Nephron progenitor cell (in vitro differentiated cells): ENCODE measurements at places on chromosomes 2 and 18.

DNA sequence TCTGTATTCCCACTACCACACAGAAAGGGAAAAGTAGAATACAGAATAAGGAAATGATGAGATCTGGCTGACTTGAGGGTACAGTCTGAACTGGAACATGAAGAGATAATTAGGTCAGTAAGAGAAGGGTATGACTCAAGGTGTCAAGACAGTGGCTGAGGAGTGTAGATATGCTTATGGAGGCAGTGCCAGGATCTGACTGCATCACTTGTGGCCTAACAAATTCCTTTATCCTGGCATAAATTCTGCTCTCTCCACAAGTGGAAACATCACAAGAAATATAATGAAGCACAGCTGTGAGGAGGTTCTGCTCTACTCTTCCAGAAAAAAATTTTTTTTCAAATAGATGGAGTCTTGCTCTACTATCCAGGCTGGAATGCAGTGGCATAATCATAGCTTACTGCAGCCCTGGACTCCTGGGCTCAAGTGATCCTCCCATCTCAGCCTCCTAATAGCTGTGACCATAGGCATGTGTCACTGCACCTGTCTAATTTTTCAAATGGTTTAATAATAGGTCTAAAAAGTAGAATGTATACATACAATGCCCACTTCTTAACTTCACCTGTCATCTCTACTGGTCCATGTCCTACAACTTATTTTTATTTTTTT is 85.3 kb downstream of the C2orf74 start:
- DNase-seq, result no peak

- no peak for DNase-seq
These were observed 48.8 kb downstream of the INHBB start for GRCh38 chr2:120394764-120395163.

DNA sequence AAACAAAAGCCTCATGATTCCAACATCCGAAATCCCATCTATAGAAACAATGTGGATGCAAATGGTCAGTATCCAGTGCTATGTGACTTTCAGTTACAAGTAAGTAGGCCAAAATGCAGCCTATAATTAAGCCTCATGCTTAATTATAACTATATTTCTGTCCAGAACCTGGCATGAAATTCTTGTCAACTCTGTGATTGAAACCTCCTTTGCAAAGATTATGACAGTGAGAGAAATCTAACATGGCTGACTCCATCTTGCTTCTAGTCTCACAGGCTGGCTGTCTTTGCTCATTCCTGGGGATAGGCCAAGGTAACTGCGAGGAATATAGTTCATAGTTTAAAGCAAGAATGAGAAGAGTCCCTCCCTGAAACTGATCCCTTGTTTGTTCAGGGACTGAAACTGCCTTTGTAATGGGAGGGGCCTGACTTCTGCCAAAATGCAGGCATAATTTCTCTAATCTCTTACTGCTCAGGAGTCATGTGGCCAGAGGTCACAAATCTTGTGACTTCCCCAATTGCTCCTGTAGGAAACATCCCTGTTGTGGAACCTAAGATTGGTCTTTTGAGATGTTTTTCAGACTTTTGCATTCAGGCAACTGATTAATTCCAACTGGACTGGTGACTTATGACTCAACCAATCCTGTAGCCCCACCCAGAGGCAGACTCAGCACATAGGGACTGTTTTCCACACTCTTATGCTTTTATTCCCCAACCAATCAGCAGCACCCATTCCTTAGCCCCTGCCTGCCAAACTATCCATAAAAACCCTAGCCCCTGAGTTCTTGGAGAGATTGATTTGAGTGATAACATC is 84.5 kb upstream of the TLK1 start:
- no peak for DNase-seq

DNA sequence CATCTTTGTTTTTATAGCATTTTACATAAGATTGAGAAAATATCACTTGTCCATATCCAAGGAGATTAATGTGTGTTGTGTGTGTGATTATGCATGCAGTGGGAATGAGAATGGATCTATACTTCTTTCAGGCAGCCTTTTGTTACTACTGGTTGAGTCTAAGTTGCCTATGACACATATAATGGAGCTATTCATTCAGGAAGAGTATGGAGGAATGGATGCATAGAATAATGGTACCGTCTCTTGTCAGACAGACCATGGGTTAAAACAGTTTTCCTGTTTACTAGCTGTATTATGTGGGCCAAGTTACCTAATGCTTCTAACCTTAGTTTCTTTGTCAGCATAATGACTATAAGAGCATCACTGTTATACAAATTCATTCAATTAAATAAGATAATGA is 155.4 kb upstream of the KYNU start:
- DNase-seq, result no peak

GRCh38 chr18:12604445-12605007 is 53.4 kb downstream of the SPIRE1 start:
- no peak for DNase-seq

DNA sequence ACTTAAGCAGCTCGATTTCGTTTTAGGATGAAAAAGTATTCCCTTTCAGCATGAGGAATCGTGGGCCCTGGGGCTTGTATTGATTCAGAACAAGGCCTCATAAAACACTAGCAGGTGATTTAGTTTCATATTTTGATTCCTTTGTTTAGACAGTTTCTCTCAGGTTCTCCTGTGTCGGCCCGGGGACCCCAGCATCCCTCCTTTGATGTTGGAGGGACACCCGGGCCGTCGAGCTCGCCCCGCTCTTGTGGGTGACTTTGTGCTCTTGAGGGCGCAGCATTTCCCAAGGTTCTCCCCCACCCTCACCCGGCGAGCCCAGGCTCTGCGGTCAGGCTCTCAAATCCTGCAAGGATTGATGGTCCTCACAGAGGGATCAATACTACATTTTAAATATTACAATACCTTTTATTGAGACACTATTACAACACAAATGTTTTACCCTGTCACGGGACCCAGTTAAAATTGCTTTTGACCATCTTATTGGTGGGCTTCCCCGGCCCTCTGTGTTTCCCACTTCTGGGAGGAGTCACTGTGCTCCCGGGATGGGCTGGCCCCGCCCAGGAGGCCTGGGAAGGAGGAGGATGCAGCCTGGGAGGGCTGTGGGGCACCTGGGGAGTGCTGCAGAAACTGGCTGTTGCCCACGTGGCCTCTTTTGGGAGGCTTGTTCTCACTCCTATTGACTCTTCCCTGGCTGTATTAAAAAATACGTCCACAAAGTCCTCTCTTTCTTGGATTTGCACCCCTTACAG is 222.6 kb downstream of the INSIG2 start:
- no peak for DNase-seq

GRCh38 chr2:58447586-58447985 is 206.5 kb upstream of the FANCL start:
- no peak for DNase-seq

DNA sequence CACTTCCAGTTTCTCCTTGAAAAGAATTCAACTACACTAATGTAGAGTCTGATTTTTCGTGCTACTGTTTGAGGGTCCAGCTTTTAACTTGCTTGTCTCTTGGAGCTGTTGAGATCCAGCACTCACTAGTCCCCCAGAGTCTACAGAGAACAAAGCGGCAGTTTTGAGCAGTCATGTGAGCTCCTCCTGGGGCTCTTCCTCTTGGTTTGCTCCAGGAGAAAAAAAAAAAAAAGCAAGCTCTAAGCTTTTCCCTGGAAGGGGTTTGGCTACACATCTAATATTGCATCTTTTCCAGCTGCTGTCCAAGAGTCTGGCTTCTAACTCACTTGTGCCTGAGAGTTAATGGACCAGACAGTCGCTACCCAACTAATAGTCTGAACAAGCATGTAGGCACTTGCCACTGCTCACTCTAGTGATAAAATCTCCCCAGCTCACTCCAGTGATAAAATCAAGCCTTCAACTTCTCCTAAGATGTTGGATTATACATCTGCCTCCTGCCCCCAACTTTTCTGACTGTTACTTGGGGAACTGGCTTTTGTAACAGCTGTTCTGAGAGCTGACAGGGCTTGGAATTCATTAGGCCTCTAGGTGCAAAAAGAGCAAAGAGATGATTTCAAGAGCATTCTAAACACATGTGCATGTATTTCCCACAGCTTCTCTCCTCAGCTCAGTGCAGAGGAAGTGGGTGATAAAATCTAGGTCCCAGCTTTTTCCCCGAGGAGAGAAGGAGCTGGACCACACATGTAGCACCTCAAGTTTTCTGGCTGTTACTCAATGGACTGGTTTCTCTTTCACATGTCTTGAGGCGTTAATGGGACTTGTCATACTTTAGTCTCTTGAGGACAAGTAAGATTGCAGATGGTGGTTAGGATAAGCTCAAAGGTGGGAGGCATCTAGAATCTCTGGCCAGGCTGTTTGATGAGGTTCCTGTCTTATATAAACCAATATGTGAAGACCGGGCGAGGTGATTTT is 750.5 kb downstream of the LRP1B start:
- no peak for DNase-seq

GRCh38 chr2:31828891-31829290 is 181.9 kb downstream of the MEMO1 start:
- DNase-seq, result no peak

DNA sequence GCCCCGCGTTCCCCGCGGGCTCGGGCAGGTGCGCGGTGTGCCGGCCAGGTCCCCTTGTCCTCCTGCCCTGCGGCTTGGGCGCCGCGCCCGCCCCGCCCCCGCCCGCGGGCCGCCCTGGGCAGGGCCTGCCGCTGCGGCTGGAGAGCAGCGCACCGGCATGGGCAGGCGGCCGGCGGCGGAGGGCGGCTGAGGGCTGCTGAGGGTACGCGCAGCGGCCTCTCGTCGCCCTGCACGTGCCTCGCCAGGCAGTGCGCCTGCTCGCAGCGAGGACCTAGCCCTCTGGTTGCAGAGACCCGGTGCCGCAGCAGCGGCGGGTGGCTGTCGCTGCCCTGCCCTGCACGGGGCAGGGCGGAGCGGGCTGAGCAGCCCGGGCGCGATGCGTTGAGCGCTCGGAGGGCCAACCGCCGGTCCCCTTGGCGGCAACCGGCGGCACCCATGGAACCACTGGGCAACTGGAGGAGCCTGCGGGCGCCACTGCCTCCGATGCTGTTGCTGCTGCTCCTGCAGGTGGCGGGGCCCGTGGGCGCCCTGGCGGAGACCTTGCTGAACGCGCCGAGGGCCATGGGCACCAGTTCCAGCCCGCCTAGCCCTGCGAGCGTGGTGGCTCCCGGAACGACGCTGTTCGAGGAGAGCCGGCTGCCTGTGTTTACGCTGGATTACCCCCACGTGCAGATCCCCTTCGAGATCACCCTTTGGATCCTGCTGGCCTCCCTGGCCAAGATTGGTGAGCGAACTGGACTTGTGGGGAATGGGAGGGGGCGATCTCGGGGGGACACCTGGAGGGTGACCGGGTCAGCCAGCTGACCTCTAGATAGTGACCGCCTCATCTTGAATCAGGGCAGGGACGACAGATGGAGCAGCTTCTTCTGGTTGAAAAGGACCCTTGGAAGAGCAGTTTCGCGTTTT is at the start of gene SLC9A2:
SLC9A2 (plus strand) TSS at position 140 of the 906 bp plus-strand sequence; CDS start at position 436, 296 bp downstream.
- peak; percentile 70 for DNase-seq

- no peak for DNase-seq
These were observed 28.7 kb upstream of the RPRD1A start for GRCh38 chr18:36095936-36096519.

DNA sequence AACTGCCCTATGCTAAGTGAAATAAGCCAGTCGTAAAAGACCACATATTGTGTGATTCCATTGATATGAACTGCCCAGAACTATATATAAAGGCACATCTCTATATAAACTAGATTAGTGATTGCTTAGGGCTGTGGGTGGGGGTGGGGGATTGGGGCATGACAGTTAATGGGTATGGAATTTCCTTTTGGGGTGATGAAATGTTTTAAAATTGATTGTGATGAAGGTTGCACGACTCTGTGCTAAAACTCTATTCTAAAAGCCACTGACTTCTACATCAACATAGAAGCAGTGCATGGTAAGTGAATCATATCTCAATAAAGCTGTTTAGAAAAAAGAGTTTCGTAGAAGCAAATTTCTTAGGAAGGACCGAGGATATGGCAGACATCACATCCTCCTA is 53.0 kb downstream of the CDCA7 start:
- DNase-seq, result no peak

DNA sequence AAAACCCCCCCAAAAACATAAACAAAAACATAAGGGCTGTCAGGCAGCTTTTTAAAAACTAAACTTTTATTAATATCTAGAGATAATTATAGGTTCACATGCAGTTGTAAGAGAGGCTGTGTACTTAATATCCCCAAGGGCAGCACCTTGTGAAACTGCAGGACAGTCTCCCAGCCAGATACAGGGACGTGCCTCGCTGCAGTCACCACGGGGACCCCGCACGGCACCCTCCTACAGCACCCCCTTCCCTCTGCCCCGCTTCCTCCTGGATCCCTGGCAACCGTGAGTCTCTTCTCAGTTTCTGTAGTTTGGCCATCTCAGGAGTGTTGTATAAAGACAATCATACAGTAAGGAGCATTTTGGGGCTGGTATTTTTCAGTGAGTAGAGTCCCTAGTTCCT is 6.8 kb upstream of the COLEC11 start:
- no peak for DNase-seq

GRCh38 chr2:196171946-196172345 is 568 bp upstream of the STK17B start:
- DNase-seq, result no peak
